ENCODE measurements at places on chromosomes 2 and 18. TPM values are rescaled to one million over a fixed set of nuclear protein-coding genes. Genes with fewer than 3 reads are reported as not detected.

The DQX1 gene
- total RNA-seq, result not detected

The GCKR gene
- 0.32 TPM for total RNA-seq

The PDE11A gene
- total RNA-seq, result not detected

The BBS5 gene
- 5.0 TPM for total RNA-seq

The OR6B2 gene
- not detected for total RNA-seq

The IL1A gene
- 0.18 TPM for total RNA-seq

The SERPINB11 gene
- total RNA-seq, result not detected

The ATIC gene
- 38.2 TPM for total RNA-seq

The NRP2 gene
- total RNA-seq, result 12.6 TPM

The CENPA gene
- 1.6 TPM for total RNA-seq

The AQP12B gene
- not detected for total RNA-seq

The AGPS gene
- total RNA-seq, result 17.5 TPM

The GREB1 gene
- 0.18 TPM for total RNA-seq

The KCNG3 gene
- total RNA-seq, result not detected

The MFSD2B gene
- total RNA-seq, result not detected

The HRH4 gene
- not detected for total RNA-seq

The CDKL4 gene
- total RNA-seq, result 1.3 TPM

The MC5R gene
- not detected for total RNA-seq

The RNPEPL1 gene
- total RNA-seq, result 24.0 TPM

The VAPA gene
- 195 TPM for total RNA-seq

The IL1F10 gene
- total RNA-seq, result not detected

The FSIP2 gene
- not detected for total RNA-seq

The ALKAL2 gene
- not detected for total RNA-seq

The POTEC gene
- not detected for total RNA-seq

The PKDCC gene
- 99.8 TPM for total RNA-seq

The SPP2 gene
- total RNA-seq, result not detected

The PSMA8 gene
- total RNA-seq, result not detected

The OTOF gene
- 0.81 TPM for total RNA-seq

The QPCT gene
- total RNA-seq, result 8.4 TPM

The DSG4 gene
- not detected for total RNA-seq

The GALNT5 gene
- total RNA-seq, result 4.2 TPM

Measured in cardiac atrium fibroblast (primary cell).